Stimulated activated CD8-positive, alpha-beta memory T cell treated with anti-CD3 and anti-CD28 coated beads, Interleukin-12 subunit alpha, Interleukin-12 subunit beta, amount 100 ng/mL, for 1 hour (primary cell): ENCODE measurements at places on chromosomes 3 and 15.

GRCh38 chr3:179148616-179149405, 654 bp downstream of the PIK3CA start:
- no peak for DNase-seq

- DNase-seq = no peak
Measured at GRCh38 chr3:141462176-141462859, 24.5 kb upstream of the RASA2 start.

DNA sequence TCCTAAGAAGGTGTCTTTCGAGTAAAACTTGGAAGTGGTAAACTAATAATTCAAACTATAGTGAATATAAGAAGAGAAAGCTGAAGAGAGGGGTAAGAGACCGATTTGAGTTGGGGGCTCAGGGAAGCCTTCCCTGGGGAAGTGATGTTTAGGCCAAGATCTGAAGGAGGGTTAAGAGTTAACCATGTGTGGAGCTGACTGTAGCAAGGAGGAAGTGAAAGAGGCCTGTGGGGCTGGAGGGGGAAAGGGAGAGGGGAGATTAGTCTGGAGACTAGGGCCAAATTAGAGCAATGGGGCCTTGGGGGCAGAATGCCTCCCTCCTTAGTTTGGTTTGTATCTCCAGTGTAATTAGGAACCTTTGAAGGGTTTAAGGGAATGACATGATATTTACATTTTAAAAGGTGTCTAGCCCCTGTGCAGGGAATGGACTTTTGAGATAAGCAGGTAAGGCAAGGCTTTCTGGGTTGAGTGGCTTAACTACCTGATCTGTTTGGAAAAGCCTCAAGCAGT, 2.2 kb downstream of the ZNF592 start:
- no peak for DNase-seq

- DNase-seq = no peak
Measured at GRCh38 chr15:38642689-38643270, 78.2 kb upstream of the RASGRP1 start.
